Trophoblast cell (in vitro differentiated cells and primary cell): ENCODE measurements at places on chromosomes 4 and X.

GRCh38 chr4:96642490-96642889 is 802.6 kb downstream of the PDHA2 start:
- no peak for DNase-seq

DNA sequence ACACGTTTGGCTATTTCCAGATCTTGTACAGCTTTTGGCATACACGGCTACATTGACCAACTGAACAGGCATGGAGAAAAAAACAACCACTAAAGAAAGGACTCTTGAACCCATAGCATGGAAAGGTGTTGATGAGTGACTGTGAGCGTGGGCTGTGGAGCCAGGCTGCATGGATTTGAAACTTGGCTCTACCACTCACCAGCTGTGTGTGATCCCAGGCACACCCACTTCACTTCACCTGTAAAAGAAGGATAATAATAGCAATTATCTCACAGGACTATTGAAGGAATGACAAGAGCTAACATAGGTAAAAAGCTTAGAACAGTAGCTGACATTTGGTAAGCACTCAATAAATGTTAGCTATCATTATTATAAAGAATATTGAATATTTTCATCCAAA is 301.7 kb upstream of the CPEB2 start:
- no peak for DNase-seq

DNA sequence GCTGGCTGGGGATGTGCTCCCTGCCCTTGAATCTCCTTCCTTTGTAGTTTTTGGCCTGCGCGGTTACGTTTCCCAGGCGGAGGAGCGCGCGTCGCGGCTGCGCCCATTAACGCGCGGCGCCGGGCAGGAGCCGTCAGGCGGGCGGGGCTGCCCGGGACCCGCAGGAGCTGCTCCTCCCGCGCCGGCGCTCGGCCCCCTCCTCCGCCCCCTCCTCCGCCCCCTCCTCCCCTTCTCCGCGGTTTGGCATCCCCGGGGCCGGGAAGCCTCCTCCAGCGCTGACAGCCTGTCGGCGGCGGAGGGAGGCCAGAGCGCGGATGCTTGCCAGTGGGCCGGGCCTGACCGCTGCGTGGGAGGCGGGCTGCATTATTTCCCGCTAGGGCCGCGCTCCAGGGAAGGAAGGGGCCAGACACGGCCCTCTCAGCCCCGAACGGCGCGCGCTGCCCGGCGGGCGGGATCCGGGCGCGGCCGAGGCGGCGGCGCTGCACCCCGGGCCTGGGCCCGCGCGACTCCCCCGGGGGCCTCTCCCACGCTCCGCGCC is at the start of gene DCLK2:
Gene DCLK2, plus strand, starts transcription at position 405 of the 538 bp plus-strand sequence. CDS start 583 bp downstream, outside the sequence.
- DNase-seq: peak; percentile 63

DNA sequence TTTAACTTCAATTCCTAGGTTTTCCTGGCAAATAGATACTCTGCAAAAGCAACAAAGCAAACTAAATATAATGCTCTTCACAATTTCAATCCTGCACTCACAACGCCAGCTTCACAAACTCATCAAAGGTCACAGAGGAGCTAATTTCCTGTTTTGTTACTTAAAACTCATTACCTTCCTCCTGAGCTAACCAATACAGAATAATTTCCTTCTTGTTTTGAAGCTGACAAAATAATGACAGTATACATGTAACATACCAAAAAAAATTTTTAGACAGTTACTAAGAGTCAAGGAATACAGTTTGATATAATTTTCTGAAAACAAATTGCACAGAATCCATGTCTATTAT is 17.9 kb downstream of the CNOT6L start:
- DNase-seq: no peak

- DNase-seq: no peak
These were observed 200.5 kb downstream of the CENPC start for GRCh38 chr4:67344594-67345380.

- DNase-seq: no peak
These were observed 314.7 kb downstream of the PDGFC start for GRCh38 chr4:156656896-156657295.

DNA sequence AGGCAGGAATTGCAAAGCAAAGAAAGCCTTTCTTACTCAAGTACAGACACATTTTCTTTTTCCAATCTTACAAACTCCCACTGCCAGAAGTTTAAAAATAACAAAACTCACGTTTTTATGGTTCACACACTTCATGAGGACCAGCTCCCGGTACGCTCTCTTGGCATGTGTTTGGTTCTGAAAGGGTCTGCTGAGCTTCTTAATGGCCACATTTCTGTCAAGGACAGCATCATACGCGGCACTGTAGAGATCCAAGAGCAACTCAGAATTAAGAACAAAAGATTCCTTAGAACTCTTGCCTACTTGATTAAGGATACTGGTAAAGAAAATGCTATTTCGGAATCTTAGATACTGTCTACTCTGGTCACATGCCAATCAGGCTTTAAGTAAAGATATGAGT is 252.7 kb downstream of the MAPK10 start:
- no peak for DNase-seq

- DNase-seq: peak; percentile 70
These were observed 149.4 kb downstream of the PDGFRA start for GRCh38 chr4:54378461-54378860.

DNA sequence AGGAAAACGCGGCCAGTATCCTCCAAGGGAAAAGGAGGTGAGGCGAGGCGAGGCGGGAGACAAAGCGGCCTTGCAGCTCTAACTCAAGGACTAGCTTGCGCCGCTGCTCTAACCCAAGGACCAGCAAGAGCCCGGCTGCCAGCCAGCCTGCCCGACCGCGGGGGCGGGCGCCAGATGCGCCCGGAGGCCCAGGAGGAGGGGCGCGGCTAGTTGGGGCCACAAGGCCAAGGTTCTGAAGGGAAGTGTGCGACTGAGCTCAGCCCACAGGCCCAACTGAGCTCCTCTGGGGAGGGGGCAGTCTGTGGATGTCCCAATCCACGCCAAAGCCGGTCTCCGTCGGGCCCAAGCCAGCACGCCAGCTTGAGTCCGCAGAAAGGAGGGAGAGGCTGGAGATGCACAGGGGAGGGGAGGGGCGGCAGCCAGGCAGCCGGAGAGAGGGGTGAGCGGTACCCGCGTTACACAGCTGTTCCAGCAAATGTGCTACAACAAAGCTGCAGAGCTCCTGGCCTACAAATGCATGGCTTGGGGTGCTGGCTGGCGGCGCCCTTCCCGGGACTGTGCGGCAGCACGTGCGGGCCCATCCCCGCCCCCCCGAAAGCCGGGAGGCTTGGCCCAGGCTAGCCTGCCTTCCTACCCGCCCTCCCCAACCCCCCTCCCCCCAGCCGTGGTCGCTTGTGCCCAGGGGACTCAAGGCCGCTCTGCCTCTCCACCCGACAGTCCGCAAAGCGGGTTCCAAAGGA is 637 bp downstream of the AMER1 start:
- DNase-seq: peak; percentile 6

- DNase-seq: no peak
These were observed 136.2 kb downstream of the PALLD start for GRCh38 chr4:168633064-168633463.

DNA sequence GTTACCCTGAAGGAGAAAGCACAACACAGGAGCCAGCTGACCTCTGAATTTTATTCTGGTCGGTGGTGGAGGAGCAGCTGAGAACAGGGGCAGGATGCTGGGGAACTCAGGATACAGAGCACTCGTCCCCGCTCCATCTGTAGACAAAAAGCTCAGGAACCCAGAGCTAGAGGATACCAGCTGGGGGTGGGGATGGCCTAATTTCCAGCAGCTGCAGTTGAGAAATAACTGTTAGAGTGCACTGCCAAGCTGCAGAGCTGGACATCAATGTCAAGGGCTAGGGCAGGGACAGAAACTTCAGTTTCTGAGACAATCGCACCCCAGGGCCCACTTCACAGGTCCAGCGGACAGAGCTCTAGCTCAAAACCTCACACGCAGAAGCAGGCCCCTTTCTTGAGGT is 122.1 kb upstream of the GUCY1A1 start:
- DNase-seq: no peak

- DNase-seq: no peak
These were observed 48.6 kb downstream of the TSC22D3 start for GRCh38 chrX:107726816-107727534.

GRCh38 chr4:186193851-186194250 is 2.5 kb downstream of the CYP4V2 start:
- no peak for DNase-seq

DNA sequence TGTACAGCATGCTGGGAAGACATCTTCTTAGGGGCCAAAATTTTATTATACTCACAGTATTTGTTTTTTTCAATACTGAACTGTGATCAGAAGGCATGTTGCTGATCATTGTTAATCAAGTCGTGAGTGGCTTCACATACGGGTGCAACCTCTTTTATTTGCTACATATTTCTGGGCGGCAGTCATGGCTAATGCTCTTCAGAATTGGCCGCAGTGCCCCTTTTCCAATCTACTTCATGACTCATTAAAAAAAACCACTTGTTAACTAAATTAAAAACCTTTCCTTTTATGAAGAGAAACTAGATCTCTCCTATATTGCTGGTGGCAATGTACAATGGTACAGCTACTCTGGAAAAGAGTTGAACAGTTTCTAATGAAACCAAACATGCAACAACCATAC is 101.5 kb upstream of the C1GALT1C1 start:
- no peak for DNase-seq

- DNase-seq: peak; percentile 64
These were observed 209.6 kb upstream of the SPIN4 start for GRCh38 chrX:63560601-63561218.

DNA sequence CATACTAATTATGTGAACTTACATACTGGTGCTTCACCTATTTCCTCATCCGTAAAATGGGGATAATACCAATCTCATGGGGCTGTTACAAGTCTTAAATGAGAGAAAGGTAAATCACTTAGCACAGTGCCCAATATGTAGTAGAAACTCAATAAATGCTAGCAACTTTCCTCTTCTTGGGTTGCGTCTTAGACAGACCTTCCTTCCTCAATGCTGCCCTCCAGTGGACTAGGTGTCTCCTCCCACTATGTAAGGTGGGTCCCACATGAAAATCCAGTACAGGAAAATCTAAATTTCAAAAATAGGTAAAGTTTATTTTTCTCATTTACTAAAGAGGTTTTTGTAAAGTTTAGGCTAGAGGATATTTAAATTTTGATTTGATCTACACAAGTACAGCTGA is 20.6 kb downstream of the ZDHHC9 start:
- peak; percentile 13 for DNase-seq

GRCh38 chr4:124594945-124595344 is 117.6 kb downstream of the ANKRD50 start:
- DNase-seq: no peak

DNA sequence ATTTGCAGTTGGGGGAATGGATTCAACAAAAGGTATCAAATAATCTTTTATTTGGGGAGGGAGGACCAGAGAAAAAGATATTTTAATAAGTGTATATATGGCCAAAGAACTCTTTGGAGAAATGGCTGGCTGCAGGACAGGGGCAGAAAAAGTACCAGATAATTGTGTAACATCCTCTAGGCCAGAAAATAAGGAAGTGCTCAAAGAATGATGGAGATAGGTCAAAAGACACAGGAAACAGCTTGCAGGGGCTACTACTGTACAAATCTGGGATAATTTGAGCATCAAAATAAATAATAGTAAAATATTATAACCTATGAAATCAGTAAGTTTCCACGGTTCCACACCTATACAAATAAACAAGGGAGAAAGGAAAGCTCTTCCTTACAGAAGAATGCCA is 34.8 kb downstream of the KLHL5 start:
- no peak for DNase-seq

DNA sequence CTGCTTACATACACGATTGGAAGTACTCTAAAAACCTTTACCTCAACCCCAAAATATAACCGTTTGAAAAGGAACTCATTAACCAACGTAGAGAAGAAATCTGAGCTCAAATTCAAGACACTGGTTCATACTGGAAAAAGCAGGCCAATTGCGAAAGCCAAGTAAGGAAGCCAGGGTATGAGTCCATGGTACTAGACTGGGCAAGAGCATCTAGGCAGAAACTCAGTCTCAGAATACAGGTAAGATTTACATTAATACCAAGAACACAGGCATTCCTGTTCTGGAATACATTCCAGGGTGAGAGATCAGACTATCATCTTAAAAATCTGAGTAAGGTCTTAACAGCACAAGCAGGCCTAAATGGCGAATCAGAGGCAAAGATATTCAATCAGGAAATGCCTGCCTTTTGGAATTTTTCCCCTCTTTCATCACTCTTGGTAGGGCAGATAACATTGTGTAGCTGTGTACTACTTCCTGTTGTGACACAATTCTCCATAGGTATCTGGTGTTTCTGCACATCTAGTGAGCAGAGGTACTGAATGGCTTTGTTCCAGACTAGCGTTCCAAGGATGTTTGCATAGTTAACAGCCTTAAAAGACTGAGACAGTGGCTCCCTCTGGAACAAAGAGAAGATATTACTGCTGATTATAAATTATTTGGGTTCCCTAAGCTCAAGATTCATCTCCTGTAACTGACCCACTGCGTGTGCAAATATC is 311.3 kb downstream of the PCDH19 start:
- DNase-seq: peak; percentile 55

GRCh38 chrX:31858915-31859314 is 787.1 kb upstream of the FTHL17 start:
- DNase-seq: no peak

GRCh38 chrX:154739952-154740465 is 10.9 kb downstream of the GAB3 start:
- DNase-seq: no peak

- DNase-seq: no peak
These were observed 89.8 kb downstream of the RTL9 start for GRCh38 chrX:110448459-110448858.

GRCh38 chr4:162408309-162408708 is 244.5 kb upstream of the FSTL5 start:
- DNase-seq: no peak

- no peak for DNase-seq
These were observed 14.9 kb upstream of the CXCL8 start for GRCh38 chr4:73725510-73725909.

- DNase-seq: no peak
These were observed 325.6 kb downstream of the ARHGAP10 start for GRCh38 chr4:148057516-148057915.

GRCh38 chr4:39732728-39733127 is 34.8 kb downstream of the UBE2K start:
- DNase-seq: no peak

DNA sequence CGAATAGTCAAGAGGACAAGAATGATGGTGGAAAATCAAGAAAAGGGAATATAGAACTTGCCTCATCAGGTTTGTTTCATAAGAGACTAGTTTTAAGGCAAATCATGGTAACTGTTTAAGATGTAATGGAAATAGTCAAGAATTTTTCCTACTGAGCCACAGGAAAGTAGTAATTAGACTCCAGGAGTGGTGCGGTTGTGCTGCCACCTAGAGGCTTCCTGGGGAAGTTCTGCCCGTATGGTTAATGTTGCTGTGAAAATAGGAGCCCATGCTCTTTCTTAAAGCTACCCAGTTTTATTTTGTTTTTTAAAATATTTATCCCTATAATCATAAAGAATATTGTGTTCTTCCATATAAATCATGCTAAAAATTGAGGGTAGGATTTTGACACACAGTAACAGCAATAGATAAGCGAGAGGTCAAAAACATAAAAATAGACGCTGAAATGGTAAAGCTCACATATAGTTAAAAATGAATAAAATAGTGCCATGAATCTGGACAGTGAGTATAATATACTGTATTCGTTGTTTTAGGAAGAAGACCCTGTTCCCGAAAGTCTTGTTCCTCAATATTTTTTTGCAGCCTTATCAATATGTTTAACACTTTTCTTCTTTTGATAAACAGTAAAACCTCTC is 87.0 kb downstream of the PHOX2B start:
- peak; percentile 62 for DNase-seq
